ENCODE measurements at places on chromosomes 1 and 21.

DNA sequence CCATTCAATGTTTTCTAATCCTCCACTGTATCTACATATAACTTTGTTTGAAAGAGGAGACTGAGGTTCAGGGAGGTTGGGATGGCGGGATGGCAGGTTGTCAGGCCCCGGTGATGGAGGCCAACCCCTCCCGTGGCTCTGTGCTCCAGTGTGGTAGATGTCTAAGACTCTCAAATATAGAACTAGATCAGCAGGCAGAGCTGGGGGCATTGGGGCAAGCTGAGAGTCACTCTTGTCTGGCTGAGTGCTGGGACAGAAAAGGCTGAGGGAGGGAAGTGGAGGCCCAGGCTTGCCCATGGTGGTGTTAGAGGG is 1.7 kb downstream of the IL6R start:
- DNase-seq: no peak

GRCh38 chr1:90709535-90709934 is 7.6 kb downstream of the BARHL2 start:
- no peak for DNase-seq

DNA sequence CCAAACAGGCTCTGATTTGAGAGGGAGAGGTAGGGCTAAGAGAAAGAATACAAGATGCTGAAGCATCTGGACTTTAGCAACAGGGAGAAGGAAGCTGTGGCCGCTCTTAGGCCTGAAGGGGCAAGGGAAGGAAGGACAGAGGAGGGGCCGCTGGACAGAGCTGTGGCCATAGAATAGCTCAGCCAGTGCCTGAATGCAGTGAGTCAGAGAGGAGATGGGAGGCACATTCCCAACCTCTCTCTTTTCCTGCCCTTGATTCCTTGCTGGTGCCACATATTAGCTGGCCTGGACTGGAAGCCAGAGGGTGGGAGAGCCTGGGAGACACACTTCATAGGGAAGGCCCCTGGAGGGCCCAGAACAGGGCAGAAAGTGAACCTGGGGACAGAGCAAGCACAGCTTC is 83.4 kb upstream of the POU3F1 start:
- DNase-seq: no peak

DNA sequence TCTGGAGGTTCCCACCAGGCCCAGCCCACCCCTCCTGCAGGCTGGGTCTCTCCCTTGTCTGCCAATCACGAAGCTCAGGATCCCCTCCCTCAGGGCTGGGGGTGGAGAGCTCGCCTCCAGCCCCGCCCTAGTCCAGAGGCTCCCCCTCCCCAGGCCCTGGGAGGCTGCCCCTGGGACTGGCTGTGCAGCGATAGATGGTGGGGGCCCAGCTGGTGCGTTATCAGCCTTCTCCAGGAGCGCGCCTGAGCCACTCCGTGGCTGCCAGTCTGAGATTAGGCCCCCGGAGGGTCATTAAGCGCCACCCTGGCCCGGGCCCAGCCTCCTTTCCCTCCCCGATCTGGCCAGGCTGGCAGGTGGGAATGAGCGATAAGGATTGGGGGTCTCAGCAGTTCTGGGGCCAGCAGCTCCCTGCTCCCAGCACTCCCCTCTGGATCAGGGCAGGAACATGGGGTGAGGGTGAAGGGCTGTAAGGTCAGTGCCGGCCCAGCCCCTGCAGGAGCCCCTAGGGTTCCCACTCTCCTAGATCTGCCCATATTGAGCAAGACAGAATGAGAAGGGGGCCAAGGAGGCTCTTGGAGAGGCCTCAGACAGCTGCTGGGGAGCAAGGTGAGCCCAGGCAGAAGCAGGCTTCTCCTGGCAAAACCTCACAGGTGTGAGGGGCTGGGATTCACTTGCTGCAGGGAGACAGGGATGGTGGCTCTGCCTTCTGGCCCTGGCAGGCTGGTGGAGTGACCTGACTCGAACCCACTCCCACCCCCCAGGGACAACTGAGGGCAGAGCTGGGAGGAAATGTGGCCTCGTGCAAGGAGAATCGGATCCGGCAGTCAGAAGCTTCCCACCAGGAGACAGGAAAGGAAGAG is 8.5 kb downstream of the PDZK1IP1 start:
- DNase-seq: no peak

GRCh38 chr1:21355956-21356355 is 65.7 kb upstream of the ECE1 start:
- no peak for DNase-seq

- DNase-seq: no peak
Measured at GRCh38 chr1:88946861-88947260, 45.6 kb downstream of the KYAT3 start.

- no peak for DNase-seq
Measured at GRCh38 chr21:40689840-40690360, 157.1 kb downstream of the DSCAM start.

- no peak for DNase-seq
Measured at GRCh38 chr1:27481994-27482620, 7.9 kb downstream of the WASF2 start.

DNA sequence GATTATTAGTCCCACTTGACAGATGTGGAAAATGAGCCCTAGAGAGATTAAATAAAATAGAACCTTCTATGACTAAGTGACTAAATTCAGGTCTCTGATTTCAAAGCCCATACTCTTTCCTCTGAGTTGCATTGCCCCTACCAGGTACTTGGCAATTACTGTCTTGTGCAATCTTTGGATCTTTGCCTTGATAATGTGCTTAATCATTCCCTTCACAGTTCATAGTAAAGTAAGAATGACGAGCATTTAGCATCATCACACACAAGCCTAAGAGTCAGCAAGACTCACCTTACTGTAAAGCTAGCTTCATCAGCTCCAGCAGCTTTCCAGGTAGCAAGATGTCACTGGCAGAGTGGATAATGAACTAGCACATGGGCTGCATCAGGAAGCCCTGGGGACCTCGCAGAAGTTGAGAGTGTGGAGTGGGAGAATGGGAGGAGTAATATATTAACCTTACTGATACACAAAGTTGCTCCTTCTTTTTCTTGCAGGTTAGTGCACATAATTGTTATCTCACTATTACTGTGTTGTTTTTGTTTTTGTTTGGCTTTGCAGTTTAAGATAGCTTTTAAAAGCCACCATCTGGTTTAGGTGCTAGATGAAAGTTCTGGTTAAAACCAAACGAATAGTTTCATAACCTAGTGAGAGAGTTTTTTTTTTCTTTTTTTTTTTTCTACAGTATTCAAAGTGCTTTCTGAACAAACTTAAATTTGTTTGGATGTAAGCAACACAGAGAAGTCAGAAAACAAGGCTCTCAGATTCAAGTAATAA is 71.8 kb downstream of the PBX1 start:
- DNase-seq: no peak

DNA sequence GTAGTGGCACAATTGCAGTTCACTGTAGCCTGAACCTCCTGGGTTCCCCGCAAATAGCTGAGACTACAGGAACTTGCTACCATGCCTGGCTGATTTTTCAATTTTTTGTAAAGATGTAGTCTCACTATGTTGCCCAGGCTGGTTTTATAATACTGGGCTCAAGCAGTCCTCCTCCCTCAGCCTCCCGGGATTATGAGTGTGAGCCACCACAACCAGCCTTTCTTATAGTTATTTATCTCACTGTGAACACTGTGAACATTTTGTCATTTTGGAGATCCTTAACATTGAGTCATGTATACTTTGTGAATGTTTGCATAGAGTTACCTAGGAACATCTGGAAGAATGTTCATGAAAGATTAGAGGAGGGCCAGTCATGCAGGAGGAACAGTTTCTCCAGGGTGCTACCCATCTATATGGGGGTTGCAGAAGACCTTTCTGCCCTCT is 127.1 kb upstream of the CACYBP start:
- DNase-seq: no peak

GRCh38 chr1:1013922-1014648 is 788 bp downstream of the ISG15 start:
- DNase-seq: no peak

DNA sequence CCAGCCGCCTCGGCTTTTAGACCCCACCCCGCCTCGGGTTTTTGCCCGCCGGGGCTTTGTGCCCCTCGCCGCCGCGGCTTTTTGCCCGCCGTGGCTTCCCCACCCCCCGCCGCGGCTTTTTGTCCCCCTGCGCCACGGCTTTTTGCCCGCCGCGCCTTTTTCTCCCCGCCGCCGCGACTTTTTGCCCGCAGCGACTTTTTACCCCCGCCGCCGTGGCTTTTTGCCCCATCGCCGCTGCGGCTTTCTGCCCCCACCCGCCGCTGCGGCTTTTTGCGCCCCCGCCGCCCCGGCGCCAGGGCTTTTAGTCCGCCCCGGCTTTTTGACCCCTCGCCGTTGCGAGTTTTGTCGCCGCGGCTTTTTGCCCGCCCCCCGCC is 474.4 kb downstream of the FAM72C start:
- DNase-seq: no peak

GRCh38 chr1:65942476-65942875 is 149.8 kb downstream of the PDE4B start:
- DNase-seq: no peak
